ENCODE measurements at places on chromosomes 12 and 14. TPM values are rescaled to one million over a fixed set of nuclear protein-coding genes. Genes with fewer than 3 reads are reported as not detected.

Gene NUP107
- total RNA-seq: 44.3 TPM

Gene PRIMA1
- not detected for total RNA-seq

Gene KRT80
- 0.39 TPM for total RNA-seq

Gene SRRM4
- not detected for total RNA-seq

- no peak for DNase-seq
Observed at GRCh38 chr12:108709697-108710096, 21.6 kb downstream of the CORO1C start.

DNA sequence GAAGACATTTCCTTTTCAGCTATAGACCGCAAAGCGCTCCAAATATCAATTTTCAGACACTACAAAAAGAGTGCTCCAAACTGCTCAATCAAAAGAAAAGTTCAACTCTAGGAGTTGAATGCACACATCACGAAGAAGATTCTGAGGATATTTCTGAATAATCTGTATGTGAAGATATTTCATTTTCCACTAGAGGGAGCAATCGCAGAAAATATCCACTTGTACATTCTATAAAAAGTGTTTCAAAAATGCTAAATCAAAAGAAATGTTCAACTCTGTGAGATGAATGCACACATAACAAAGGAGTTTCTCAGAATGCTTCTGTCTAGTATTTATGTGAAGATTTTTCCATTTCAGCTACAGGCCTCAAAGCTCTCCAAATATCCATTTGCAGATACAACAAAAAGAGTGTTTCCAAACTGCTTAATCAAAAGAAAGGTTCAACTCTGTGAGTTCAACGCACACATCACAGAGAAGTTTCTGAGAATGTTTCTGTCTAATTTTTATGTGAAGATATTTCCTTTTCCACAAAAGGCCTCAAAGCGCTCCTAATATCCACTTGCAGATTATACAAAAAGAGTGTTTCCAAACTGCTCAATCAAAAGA is 643.8 kb upstream of the ALG10B start:
- DNase-seq: peak; percentile 0

- peak; percentile 71 for DNase-seq
Observed at GRCh38 chr12:51678086-51678724, 87.2 kb downstream of the SCN8A start.

GRCh38 chr12:29591140-29592020 is 93.9 kb upstream of the OVCH1 start:
- no peak for DNase-seq

DNA sequence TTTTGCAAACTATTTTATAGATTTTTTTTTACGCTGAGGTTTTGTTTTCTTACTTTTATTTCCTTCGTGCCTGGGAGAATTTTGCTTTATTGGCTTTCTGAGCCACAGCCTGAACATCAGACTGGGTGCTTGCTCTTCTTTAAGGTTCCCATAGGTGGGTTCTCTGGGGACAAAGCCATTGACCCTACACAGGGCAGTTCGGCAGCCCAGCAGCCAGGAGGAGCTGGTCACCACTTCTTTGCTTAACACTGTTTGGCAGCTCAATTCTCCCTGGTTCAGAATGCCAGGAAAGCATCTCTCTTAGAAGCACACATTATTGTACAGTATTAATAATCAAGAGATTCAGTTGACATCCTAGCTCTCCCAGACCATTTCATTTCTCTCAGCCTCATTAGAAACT is 140.8 kb upstream of the NEDD1 start:
- DNase-seq: no peak

- peak; percentile 93 for DNase-seq
Observed at GRCh38 chr12:50084775-50085614, at the start of gene SMARCD1. TSS of gene SMARCD1 (plus strand) at chr12:50085342. CDS start at chr12:50085370, 28 bp downstream.

DNA sequence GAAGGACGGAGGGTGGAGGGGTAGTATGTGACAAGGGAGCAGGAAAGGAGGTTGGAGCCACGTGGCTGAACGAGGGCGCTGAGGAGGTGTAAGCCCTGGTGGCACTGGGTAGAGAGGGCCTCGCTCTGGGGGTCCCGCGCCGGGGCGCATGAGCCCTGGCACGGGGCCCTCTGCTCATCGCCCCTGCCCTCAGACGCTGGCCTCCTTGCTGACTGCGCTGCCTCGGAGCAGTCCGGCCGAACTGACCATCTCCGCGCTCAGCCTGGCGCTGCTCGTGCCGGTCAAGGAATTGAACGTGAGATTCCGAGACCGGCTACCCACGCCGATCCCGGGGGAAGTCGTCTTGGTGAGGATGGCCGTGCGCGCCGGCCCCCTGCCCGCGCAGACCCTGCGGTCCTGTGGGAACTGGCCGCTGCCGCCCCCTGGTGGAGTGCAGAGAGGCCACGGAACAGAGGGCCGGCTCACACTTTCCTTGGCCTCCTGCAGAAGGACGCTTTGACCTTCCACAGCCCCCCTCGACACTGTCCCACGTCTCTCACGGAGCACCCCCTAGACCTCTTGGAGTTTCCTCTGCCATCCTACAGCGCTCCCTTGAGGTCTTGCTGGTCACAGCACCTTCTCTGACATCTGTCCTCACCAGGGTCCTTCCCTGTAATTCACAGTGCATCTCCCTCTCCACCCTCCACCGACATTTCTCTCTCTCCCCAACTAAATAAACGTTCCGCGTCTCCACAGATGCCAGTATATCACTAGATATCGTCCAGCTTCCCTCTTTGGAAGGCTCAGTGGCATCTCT is 10.5 kb downstream of the ARHGEF25 start:
- DNase-seq: no peak

DNA sequence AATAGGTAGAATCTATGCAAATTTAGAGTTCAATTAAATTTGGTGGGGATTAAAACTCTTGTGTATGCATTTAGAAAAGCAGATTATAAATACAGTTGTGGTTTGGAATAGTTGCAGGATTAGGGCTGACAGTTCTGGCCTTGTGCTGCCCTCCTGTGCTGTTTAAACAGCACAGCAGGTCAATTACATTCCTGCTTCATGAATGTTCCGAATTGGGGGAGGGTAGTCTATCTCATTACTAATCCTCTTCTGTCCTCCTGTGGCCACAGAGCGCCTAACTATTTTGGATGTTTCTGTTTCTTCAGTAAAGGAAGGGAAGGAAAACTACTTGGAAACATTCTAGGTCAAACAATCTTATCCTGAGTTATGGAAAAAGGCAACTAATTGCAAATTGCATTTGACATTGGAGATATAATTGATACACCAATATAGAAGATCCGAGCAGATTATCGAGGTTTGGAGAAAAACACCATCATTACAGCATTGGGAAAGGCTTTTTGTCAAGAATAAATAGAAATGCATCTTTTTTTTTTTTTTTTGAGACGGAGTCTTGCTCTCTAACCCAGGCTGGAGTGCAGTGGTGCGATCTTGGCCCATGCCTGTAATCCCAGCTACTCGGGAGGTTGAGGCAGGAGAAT is 8.7 kb upstream of the GPR19 start:
- DNase-seq: peak; percentile 90

DNA sequence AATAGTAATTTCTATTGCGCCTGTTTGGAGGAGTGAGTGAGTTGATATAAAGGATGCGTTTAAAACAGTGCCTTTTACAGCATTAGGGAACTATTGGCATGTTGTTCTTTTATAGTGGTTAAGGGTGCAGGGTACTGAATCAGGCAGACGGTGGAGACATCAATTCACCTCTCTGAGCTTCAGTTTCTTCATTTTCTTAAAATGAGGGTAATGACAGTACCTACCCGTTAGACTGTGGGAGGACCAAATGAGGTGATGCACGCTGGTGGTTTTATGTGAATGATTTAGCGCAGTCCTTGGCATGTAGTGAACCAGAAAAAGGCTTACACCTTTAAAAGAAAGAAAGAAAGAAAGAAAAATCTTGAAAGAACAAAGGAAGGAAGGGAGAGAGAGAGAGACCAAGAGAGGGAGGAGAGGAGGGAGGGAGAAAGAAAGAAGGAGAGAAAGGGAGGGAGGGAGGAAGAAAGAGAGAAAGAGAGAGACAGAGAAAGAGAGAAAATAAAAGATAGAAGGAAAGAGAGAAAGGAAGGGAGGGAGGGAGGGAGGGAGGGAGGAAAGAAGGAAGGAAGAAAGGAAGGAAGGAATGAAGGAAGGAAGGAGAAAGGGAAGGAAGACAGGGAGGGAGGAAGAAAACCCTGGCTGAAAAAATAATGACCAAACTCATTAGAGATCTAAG is 22.2 kb upstream of the CCND2 start:
- DNase-seq: no peak

GRCh38 chr14:29630566-29631160 is 297.0 kb downstream of the PRKD1 start:
- DNase-seq: no peak

- no peak for DNase-seq
Observed at GRCh38 chr14:65042731-65043372, 56.2 kb downstream of the FNTB start.

GRCh38 chr14:30271811-30272323 is 287.1 kb upstream of the G2E3 start:
- DNase-seq: no peak

DNA sequence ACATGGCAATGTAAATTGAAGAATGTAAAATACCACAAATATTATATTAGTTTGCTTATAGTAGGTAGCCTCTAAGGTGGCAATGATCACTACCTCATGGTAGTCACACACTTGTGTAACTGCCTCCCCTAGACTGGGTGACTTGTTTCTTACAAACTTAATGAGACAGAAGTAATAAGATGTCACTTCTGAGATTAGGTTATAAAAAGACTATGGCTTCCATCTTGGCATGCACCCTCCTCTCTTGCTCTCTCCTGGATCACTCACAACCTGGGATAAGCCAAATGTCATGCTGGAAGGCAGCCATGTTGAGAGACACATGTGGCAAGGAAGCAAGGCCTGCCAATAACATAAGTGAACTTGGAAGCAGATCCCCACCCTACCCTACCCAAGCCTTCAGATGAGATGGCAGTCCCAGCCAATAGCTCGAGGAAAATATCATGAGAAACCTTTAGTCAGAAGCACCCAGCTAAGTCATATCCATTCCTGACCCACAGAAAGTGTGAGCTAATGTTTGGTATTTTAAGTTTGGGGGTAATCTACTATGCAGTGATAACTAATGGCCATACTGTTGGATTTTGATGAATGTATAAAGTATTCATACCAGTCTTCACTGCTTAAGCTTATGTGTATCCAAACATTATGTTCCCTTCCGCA is 43.3 kb downstream of the PPP1R12A start:
- DNase-seq: no peak

- peak; percentile 89 for DNase-seq
Observed at GRCh38 chr12:108773798-108774788, 42.8 kb upstream of the CORO1C start.

DNA sequence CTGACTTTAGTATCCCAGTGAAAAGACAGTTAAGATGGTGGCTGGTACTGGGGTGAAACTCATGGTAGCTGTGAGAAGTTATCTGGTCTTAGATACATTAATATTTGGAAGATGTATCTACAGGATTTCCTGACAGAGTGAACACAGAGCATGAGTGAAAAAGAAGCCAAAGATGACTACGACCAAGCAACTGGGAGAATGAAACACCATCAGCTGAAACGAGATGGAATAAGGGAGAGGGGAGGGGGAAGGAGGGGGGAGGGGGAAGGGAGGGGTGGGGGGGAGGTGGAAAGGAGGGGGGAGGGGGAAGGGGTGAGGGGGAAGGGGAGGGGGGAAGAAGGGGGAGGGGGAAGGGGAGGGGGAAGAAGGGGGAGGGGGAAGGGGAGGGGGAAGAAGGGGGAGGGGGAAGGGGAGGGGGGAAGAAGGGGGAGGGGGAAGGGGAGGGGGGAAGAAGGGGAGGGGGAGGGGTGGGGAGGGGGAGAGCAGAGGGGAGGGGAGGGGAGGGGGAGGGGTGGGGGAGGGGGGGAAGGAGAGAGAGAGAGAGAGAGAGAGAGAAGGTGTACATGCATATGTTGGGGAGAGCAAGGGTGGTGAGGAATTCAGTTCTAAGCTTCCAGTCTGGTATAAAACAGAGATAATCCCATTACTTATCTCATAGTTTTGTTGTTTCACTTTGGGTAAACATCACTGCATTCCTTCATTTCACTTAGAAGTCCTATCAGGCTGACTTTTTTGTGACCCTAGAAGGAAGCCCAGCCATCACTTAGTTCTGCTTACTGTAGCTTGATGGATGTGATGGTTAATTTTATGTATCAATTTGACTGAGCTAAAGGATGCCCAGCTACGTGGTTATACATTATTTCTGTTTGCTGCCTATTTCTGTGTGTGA is 73.9 kb downstream of the SPPL3 start:
- no peak for DNase-seq

All from dermis microvascular lymphatic vessel endothelial cell (primary cell).